ENCODE measurements at places on chromosomes 12 and 14.
A peak's percentile ranks its signal among the peaks of the same experiment; 100 is the strongest.

GRCh38 chr12:75488553-75488952 lies 8.0 kb downstream of the GLIPR1 start:
- peak; percentile 35 for DNase-seq

GRCh38 chr14:103418481-103418818 lies 33.2 kb downstream of the MARK3 start:
- peak; percentile 45 for DNase-seq

DNA sequence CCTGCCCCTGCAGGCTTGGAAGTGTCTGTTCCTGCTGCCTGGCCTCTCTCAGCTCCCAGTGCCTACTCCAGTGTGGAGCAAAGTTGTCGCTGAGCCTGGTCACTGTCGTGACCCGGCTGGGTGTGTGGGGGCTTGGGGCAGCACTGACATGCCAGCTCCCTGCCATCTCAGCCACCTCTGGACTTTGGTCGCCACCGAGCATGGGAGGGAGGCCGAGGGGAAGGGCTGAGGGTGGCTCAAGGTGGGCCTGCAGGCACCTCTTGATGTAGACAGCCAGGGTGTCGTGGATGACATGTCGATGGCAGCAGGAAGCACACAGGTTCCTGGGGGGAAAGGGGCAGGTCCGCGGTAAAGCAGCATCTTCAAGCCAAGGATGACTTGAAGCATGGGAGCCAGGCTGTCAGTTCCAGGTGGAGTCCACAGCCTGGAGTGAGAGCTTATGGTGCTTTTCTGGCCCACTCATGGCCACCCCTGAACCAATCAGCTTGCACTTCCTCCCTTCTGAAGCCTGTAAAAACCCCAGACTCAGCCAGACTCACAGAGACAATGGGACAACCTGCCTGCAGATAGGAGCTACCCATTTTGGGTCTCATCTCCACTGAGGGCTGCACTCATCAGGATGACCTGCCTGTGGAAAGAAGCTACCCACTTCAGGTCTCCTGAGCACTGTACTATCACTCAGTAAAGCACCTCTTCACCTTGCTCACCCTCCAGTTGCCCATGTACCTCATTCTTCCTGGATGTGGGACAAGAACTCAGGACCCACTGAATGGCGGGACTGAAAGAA lies 210.1 kb downstream of the MON2 start:
- no peak for DNase-seq

GRCh38 chr12:11568155-11568761 lies 81.2 kb upstream of the ETV6 start:
- no peak for DNase-seq
